Stimulated activated CD4-positive, alpha-beta T cell treated with anti-CD3 and anti-CD28 coated beads, Interleukin-1b, Interleukin-23, amount 100 ng/mL, for 24 hours (primary cell): ENCODE measurements at places on chromosomes 3 and 15.

- DNase-seq: no peak
Observed at GRCh38 chr15:65942436-65942835, 73.1 kb downstream of the RAB11A start.

DNA sequence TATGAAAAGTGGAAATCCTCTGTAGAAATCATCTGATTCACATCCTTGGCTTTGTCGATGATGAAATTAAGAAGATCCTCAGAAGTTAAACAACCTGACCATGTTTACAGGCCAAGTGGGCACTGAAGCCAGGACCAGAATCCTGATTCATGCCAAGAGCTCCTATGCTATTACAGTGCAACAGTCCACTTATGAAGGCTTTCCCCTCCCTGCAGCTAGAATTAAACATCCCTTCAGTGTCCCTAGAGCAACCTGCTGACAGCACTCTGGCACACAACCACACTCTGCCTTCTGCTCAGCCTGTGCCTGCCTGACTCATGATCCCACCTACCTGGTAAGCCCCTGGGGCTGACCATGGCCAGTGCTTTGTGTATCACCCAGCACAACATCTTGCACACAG, 33.8 kb downstream of the TXNRD3 start:
- DNase-seq: no peak

DNA sequence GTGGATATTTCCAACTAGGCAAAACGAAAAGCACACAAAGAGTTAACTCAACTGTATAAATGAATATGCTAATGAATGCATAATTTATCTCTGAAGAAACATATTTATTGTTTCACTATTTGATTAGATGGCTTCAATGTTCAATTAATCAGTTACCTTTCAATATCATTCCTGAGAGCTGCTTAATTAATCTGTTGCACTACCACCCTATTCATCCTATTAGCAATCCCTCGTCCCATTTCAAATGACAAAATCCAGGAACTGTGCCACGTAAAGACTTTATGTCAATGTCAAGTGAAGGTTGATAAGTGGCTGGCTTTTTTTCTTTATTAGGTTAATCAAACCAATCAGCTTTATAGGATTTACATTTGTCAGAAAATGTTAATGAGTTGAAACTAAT, 82.7 kb downstream of the ALCAM start:
- no peak for DNase-seq

DNA sequence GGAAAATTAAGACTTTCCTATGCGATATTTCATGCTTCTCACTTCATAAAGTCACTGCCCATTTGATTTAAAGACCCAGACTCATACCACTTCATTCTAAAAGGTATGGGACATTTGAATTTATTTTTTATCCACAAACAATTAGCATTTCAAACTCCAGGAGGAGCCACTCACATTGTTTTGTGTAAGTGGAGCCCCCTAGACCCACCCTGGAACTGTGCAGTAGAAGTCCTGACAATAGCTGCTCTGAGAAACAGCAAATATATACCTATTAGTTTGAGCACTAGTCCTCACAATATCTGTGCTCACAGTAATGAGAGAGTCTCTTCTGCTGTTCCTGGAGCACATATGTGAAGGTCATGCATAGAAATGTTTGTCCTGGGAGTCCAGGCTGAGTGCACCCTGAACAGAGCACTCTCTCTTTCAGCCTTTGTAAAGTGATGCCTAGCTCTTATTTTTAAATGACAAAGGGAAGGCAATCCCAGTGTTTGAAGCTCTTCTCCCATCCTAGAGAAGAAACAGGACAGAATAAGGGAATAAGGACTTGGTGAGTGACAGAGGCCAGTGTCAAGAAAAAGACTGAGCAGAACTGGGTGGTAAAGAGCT, 127.5 kb upstream of the STRIT1 start:
- DNase-seq: no peak

GRCh38 chr3:112966633-112967032, 8.3 kb downstream of the CD200R1 start:
- no peak for DNase-seq

DNA sequence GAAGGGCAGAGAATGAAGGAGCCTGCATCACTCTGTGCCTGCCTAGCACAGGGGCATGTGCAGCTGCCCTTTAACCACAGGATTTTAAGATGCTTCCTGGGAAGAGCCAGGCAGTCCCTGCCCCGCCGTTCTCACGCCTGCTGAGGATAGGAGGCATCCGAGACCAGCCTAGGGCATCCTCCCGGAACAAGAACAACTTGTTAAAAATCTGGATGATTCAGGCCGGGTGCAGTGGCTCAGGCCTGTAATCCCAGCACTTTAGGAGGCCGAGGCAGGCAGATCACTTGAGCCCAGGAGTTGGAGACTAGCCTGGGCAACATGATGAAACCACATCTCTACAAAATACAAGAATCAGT, 15.2 kb downstream of the NRROS start:
- DNase-seq: no peak

- no peak for DNase-seq
Observed at GRCh38 chr15:49242820-49243219, 72.8 kb downstream of the GALK2 start.

DNA sequence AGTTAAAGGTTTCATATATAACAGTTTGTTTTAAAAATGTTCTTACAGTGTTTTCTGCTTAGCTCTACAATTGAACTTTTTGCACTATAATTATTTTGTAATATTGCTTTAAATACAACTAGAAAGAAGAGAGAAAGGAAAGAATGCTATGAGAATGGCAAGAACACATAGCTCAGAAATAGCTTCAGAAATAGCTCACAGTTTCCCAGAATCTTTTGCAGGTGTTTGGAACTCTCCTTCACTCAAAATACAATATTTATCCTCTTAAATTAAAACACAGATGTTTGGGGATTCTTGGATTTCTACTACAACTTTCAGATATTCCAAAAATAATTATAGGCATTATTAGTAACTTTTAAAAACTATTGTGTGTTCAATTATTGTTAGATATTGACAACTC, 658.0 kb upstream of the DPPA4 start:
- no peak for DNase-seq

DNA sequence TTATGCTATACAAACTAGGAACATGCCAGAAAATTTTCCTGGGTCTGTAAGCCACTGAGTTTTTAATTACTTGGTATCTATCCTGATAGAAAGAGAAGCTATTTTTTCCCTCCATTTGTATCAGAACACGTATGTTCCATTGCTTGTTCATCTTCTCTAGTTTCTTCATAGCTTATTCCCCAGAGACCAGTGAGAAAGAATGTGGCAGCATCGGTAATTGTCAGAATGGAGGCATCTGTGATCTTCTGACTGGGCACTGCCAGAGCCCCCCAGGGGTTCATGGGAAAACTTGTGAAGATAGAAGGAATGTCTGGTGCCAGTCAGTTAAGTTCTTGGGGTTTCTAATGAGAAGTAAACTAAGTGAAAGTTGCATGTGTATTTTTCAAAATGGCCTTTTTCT, 720.2 kb upstream of the GOLIM4 start:
- DNase-seq: no peak

DNA sequence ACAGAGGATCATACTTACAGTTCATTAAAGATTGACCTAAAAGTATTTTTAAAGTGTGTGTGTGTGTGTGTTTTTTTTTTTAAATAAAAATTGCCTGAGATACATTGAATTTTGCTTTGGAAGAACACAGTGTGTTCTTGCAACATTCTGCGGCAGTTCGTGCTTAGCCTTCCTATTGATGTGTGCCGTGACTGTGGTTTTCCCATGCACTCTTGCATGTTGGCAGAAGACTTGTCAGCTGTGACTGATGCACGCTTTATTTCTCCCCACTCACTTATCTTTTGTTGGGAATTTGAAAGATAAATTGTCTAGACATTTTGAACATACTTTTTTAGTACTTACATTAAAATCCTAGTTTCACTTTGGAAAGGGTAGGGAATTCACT, 136.3 kb upstream of the LRRFIP2 start:
- DNase-seq: no peak

DNA sequence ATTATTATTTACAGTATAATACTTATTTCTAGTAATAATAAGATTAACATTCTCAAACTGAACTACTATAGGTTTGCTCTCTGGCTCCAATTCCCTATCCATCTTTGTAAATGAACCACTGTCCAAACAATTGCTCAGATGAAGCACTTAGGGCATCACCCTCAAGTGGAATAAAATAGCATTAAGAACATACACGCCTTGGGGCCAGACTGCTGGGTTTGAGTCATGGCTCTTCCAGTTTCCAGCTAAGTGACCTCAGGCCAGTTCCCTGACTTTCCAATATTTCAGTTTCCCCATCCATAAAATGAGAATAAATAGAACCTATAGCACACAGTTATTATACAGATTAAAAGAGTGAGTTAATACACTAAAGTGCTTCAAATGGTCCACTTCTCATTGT, 507.2 kb downstream of the MAGI1 start:
- no peak for DNase-seq

DNA sequence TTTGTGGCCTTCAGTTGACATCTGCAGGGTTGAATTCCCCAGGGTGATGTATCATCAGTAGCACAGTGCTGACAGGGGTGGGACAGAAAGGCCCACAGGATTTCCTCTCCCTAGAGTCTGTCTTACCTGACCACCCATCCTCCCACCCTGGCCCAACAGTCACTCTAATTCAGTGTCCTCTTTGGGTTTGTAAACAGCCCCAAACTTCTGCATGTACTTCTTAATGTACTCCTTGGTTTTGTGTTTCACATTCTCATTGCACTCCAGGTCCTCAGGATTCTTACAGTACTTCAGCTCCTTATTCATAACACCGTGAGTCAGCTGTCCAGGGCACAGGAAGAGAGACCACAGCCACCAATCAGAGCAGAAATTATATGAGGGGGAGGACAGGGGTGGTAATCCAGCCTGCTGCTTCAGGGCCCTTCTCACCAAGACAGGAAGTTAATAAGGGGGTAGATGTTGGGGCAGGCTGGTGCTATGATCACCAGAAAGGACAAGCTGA, 37.5 kb downstream of the NBEAL2 start:
- DNase-seq: no peak

- DNase-seq: peak; percentile 97
Observed at GRCh38 chr3:44338010-44338827, at the start of gene TCAIM. TCAIM (plus strand) TSS chr3:44338766; CDS start chr3:44354783, 16,017 bp downstream.

DNA sequence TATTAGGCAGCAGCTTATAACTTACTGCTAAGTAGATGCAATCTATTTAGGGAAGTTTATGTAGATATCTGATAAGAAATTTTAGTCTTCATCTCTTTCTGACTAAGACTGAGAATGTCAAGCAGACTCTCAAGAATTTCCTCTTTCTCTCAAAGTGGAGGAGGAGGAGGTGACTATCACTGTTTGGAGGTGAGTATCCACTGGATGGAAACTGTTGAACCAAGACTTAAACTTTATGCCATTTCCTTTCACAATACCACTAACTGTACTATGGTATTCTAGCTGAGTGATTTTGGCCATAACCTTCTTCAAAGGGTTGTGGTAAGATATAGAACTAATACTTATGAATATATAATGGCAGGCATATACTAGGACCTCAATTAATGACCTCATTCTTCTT, 64.6 kb downstream of the TPRG1 start:
- no peak for DNase-seq

- no peak for DNase-seq
Observed at GRCh38 chr3:180959691-180960090, 29.8 kb downstream of the DNAJC19 start.

GRCh38 chr3:81095956-81096355, 665.5 kb downstream of the GBE1 start:
- DNase-seq: no peak

GRCh38 chr3:111548756-111549155, 6.8 kb downstream of the CD96 start:
- DNase-seq: no peak

DNA sequence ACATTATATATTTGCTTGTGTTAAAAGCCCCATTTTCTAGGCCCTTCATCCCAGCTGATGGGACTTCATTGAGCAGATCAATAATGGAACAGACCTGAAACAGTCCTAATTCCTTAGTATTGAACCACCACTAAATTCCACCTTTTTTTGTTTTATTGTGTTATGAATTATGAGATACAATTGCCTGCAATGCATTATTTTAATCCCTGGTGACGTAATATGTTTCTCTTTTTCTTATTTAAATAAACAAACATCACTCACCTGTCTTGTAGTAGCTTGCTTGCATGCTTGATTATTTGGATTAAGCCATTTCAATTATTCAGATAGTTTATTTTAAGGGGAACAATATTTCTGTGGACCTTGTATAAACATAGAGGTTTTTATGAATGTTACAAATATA, 40.7 kb upstream of the GMNC start:
- no peak for DNase-seq

GRCh38 chr15:24772686-24773373, 97.3 kb downstream of the NPAP1 start:
- peak; percentile 28 for DNase-seq

DNA sequence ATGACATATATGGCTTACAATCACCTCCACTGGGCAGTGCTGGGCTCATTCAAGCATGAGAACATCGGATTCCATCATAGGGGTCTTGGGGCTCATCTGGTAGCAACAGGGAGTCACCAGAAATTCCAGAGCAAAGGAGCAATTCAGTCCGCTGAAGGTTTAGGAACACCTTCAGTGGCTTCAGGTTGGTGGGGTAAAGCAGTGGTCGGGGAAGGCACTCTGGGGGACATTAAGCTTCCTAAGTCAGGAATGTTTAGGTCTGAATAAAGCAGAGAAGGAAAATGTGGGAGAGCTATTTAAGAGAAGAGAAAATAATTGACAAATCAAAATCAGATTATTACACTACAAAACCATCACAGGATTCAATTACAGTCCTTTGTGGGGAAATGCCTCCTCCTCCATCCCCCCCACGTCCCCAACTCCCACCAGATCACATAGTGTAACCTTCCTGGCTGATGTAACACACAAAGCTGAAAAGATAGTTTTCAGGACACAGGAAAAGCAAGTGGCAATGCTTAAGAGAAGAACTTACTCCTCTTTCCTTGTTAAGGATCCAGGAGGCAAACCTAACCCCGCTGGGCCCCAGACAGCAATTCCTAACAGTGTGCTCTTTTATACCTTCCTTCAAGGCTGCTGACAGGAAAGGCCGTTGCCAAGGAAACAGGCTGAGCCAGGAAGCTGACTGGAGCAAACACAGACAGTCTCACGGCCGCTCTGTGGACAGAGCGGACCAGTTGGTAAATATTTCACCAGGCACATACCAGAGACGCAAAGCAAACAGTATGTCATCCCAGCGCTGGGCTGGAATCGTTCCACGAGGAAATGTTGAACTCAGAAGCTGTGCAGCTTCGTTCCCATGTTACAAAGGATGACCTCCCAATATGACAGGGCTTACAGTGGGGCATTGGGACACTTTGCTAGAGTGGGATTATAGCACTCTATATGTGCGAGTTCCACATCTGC, 57.5 kb upstream of the LMCD1 start:
- no peak for DNase-seq

DNA sequence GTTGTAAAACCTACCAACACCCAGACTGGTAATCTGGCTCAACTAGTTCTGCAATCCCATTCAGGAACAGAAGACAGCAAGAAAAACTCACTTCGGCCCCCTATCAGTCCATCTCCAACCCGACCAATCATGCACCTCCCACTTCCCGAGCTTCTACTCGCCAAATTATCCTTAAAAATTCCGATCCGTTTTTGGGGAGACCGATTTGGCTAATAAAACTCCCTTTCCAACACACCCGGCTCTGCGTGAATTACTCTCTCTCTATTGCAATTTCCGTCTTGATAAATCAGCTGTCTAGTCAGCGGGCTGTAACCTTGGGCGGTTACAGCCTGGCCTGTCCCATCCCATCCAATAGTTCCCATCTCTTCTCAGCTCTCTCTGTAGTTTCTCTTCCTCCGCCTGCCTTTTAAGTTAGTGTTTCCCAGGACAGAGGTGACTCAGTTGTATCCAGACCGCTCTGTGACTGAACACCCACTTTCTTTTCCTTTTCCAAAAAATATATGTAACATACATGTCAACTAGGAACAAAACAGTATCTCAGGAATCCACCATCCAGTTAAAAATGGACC, 780 bp upstream of the ACAD9 start:
- no peak for DNase-seq

- DNase-seq: no peak
Observed at GRCh38 chr3:156547637-156548036, 7.3 kb downstream of the SSR3 start.
